ENCODE measurements at places on chromosomes 16 and 17.

DNA sequence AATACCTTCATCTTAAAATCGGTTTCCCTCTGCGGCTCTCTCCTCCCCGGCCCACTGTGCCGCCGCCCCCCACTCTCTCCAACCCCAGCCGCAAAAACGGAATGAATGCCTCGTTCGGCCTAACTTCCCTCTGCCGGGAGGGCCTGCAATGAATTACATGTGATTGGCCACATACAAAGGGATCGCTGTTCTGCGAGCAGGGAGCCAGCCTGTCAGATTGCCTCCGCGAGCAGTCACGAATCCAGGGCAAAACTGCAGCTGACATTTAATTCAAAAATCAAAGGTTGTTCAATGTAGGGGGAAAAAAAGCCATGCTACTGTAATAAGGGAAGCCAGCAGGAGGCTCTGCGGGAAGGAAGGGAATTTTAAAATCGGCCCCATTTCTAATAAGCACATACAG, 84.9 kb downstream of the TBC1D16 start:
- no peak for DNase-seq

GRCh38 chr16:27822529-27822928, 241.0 kb downstream of the GSG1L start:
- DNase-seq, result no peak

- no peak for DNase-seq
Measured at GRCh38 chr16:22359679-22360078, 14.7 kb downstream of the CDR2 start.

DNA sequence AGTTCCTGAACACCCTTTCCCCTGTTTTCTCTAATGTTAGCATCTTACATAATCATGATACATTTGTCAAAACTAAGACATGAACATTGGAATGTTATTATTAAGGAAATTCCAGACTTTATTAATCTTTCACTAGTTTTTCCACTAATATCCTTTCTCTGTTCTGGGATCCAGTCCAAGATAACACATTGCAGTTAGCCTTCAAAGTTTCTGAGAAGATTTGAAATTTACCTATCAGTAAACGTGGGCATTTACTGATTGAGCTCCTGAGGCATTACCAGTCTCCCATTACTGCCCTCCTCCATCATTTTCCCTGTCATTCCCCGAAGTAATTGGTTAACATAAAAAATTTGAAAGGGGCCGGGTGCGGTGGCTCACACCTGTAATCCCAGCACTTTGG, 5.7 kb upstream of the CD300LG start:
- no peak for DNase-seq

DNA sequence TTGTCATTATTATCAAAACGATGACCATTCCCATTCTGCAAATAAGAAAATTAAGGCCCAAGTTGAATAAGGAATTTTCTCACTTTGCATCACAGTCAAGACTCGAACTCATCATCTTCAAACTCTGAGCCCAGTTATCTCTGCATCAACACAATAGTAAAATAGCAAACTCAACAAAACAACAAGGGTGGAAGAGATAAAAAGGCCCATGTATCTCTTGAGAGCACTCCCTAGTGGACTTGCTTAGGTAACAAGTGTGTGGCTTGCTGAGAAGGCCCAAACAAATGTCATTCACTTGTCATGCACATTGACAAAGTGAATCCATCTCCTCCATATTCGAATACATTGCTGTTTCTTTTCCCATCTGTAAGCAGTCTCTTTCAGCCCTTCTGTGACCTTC, 412.0 kb upstream of the MAF start:
- no peak for DNase-seq

DNA sequence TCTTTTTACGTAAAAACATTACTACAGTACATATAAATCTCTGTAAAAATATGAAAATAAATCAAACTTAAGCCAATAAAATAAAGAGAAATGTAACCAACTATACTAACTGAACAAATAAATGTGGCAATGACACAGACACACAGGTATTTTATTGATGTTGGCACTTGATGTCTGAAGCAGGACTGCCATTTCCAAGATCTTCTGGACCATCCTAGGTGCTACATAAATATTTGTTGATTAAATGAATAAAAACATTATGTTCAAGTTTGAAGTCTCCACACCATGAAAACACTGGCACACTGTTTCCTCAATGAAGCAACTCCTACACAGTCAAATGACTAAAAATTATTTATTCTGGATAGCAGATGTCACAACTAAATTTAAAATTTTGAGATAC, 106.9 kb downstream of the NCOR1 start:
- no peak for DNase-seq

DNA sequence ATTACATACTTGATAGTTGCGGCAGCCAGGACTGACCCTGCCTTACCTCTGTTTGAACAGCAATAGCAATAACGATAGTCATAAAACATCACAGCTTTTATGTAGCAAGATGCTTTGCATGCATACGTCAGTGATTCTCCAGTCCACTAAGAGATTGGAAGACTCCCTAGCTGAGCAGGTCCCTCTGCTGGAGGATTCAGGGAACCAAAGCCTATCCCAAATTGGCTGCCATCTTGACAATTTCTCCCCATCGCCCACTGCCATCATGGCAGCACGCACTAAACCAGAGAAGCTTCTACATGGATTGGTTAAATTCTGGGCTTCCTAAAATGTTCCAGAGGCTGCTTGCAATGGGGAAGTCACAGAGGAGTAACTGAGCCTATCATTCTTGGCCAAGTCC, 360.6 kb upstream of the XYLT1 start:
- DNase-seq, result no peak

GRCh38 chr16:65429504-65430181, 307.8 kb upstream of the CDH11 start:
- DNase-seq, result no peak

GRCh38 chr17:6910987-6911603, 79.6 kb upstream of the TEKT1 start:
- DNase-seq, result peak; percentile 41

GRCh38 chr16:87854053-87854906, 15.0 kb downstream of the SLC7A5 start:
- no peak for DNase-seq

DNA sequence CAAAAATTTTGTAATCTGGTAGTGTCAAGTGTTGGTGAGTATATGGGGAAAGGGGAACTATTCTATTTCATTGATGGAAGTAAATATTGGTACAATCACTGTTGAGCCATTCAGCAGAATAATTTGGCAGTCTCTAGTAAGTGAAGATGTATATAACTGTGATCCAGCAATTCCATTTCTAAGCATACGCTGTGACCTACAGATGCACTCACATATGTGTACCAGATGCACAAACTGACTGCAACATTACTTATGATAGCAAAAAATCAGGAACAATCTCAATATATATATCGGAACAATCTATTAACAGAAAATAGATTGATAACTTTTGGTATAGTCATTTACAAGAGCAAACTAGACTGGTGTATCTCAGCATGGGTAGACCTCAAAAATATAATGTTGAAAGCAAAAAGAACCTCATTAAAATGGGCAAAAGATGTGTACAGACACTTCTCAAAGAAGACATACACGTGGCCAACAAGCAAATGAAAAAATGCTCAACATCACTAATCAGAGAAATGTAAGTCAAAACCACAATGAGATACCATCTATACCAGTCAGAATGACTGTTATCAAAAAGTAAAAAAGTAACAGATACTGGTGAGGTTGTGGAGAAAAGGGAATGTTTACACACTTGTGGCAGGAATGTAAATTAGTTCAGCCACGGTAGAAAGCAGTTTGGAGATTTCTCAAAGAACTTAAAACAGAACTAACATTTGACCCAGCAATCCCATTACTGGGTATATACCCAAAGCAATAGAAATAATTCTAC, 20.7 kb downstream of the ADAP2 start:
- DNase-seq, result no peak

DNA sequence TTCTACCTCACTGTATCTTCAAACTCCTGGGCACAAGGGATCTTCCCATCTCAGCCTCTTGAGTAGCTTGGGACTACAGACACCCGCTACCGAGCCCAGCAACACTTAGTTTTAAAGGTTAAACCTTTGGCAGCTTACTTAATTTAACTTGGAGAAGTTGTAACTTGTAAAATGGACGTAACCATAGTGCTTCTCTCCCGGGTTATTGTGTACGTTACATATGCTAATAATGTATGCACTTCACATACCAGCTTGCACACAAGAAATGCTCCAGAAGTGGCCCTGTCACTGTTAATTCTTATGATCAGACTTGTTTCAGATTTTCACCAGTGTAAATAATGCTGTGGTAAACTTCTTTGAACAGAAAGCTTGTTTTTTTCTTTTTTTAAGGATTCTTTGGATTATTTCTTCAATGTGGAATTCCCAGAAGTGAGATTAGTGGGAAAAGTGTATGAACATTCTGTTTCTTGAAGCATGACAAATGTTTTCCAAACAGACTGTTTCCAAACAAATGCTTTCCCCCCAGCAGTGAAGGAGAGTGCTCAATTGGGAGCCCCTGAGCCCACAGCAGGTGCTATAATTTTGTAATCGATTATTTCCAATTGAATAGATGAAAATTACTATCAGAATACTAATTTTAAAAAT, 61.5 kb downstream of the EPN2 start:
- DNase-seq, result no peak

- no peak for DNase-seq
Measured at GRCh38 chr16:31138621-31139578, 3.4 kb upstream of the PRSS8 start.

DNA sequence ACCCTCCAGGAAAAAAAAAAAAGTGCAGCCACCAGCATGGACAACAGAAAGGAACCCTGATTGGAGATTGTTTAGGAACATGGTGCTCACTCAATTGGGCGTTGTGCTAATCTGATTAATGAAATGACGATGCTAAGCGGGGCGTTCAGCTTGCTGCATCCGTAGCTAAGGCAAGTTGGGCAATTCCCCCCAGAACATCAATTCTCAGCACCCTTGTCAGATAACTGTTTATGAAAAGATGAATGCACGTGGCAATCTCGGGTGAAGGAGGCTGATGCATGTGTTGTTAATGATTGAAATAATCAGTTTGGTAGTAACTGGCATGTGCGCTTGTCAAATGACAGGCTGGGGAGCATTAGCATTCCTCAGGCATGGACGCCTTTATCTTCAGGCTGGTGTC, 57.0 kb downstream of the HS3ST3A1 start:
- no peak for DNase-seq
